ENCODE measurements at places on chromosomes 5 and 9.

DNA sequence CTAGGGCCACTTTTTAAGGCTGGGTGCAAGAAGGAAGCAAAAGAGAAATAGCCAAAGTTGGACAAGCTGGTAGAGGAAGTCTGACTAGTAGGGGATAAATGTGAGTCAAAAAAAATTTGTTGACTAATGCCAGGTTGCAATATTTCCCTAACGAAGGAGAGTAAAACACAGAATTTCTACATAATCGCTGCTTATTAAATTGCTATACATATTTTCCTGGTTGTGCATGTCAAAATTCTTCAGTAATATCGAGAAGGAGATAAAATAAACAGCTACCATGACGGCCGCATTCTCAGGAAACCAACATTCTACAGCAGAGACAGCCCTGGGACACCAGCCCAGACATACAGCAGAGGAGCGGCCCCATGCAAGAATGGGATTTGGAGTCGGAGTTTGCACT, 148.3 kb downstream of the ESM1 start:
- no peak for DNase-seq

- no peak for DNase-seq
Observed at GRCh38 chr5:58493141-58493540, 1.9 kb downstream of the GAPT start.

- DNase-seq, result no peak
Observed at GRCh38 chr9:13209498-13209897, 70.0 kb downstream of the MPDZ start.

DNA sequence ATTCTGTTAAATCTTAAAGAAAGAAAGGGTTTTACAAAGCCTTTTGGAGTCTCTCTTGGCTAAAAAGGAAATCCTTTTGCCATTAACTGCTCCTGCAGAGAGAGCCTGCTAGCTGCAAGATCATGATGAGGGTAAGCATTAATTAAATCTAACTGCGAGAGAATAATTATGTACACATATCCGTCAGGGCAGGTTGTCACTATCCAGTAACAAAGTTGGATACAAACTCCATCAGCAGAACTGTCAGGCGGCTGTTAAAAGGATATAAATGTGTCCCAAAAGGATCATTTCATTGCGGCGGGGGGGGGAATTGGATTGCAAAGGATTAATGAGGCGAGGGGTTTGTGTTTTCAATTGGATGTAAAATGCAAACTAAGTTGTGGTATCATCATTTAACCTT, 289.3 kb downstream of the ASTN2 start:
- no peak for DNase-seq

DNA sequence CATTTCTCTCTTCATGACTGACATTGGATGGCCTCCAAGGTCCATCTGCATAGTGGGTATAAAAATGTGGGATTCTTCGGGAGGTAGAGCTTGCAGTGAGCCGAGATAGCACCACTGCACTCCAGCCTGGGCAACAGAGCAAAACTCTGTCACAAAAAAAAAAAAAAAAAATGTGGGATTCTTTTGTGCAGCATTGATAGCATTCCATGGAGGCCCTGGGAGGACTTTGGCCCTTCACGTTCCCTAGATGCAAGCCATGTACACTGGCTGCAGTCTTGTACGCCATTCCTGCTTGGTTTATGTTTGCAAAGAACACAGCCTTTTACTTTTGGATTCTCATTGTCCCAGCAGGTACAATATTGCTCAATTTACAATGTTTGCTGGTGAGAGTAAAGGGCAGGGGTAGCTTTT, 157.8 kb downstream of the SLCO4C1 start:
- no peak for DNase-seq
